ENCODE measurements at places on chromosomes 13 and 19.

GRCh38 chr13:32911506-32911905 is 104.7 kb upstream of the KL start:
- DNase-seq, result peak; percentile 9

DNA sequence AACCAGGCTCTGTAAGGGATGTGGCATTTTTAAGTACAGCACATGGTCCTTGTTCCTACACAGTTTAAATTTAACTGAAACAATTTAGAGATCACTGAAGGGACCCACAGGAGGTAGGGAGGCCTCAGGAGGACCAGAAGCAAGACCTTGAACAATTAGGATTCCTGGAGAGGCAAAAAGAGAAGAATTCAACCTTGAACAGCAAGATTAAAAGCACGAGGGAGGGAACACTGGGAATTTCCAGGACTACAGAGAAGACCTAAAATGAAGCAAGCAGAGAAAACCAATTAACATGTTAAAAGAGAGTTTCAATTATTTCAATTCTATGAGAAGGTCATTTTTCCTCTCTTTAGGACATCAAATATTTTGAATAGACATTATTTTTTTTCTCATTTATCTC is 160.3 kb downstream of the KCTD12 start:
- DNase-seq, result no peak

DNA sequence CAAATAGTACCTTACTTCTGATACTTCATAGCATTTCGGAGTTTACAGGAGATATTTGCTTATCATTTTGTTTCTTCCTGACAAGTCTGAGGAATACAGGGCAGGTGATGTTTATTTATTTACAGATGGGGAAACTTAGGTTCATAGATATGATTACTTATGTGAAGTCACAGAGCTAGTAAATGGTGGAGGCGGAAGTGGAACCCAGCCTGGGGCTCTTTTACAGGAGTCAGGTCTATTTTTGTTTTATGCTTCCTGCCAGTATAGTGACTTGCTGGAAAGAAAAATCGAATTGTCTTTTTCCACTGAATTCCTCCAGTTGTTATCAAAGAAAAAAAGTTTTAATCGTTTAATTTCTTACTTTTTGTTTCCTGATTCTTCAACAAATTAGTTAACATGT is 66.5 kb downstream of the DGKH start:
- no peak for DNase-seq

GRCh38 chr19:3494559-3494958 is 5.9 kb downstream of the DOHH start:
- DNase-seq, result no peak

DNA sequence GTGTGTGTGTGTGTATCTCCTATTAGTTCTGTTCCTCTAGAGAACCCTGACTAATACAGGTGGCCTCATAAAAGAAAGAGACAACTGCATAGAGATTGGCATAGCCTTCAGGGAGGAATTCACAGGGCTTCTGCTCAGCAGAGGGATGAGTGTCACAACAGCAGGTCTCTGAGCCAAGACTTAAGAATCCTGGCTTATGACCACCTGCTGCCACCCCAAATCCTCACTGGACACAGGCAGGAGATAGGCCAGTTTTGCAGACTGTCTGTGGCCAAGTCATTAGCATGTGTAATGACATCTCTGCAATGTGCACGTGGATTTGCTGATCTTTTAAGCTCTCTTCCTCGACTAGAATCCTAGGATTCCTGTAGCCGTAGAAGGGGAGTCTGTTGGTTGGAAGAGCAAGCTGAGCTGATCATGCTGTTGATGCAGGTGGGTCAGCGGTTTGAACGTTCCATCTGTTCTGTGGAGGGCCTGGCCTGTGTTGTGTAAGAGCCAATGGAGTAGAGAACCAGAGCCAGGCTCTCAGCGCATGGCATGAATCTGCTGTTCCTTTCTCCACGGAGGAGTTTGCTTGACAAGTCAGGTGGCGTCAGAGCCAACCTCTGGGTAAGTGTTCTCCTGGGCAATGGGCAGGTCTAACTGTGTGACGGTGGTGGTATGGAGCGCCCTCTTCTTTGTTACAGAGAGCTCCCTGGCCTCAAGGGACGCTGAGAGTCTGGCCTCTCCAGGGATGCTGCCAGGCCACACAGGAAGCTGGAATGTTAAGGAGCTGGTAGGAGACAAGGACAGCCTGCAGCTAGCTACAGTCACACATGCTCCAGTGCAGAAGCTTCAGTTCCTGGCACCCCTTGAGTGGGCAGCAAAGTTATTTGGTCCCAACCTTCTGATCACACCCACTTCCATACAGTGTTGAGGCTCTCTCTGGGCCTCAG is 503.1 kb downstream of the FOXO1 start:
- DNase-seq, result no peak

DNA sequence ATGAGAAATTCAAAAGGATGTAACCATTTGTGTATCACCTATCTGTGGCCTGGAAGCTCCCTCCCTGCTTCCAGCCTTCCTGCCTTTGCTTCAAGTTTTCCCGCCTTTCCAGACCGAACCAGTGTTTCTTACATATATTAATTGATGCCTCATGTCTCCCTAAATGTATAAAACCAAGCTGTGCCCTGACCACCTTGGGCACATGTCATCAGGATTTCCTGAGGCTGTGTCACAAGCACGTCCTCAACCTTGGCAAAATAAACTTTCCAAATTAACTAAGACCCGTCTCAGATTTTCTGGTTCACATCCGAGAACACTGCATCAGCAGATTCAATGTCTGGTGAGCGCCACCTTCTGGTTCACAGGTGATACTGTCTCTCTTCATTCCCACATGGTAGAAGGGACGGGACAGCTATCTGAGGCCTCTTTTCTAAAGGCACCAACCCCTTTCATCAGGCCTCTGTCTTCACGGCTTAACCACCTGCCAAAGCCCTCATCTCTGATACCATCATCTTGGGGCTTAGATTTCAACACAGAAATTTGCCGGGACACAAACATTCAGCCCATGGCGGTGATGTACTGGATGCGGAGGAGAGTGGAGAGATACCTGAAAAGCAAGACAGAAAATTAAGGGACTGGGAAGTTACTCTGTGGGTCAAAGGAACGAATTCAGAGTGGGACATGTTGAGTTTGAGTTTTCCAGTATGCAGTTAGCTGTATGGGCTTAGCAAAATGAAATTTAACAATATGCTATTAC is 58.7 kb upstream of the PABPC3 start:
- peak; percentile 74 for DNase-seq

DNA sequence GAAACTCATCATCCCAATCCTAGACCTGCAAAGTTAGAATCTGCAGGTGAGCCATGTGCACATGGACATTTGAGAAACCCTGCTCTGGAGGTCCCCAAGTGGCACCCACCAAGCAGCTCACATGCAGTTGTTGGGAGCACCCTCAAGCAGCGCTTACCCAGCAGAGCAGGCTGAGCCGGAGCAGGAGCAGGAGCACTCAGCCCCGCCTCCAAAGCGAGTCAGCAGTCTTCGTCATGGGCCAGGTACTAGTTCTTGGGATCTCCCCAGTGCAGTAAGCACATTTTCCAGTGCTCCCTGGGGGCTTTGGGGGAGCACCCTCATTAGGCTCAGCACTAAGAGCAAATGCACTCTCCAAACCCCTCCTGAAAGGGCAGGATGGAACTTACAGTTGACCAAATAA is 572.7 kb downstream of the IRS2 start:
- no peak for DNase-seq

- no peak for DNase-seq
Observed at GRCh38 chr13:114264886-114265611, 16.4 kb upstream of the UPF3A start.

DNA sequence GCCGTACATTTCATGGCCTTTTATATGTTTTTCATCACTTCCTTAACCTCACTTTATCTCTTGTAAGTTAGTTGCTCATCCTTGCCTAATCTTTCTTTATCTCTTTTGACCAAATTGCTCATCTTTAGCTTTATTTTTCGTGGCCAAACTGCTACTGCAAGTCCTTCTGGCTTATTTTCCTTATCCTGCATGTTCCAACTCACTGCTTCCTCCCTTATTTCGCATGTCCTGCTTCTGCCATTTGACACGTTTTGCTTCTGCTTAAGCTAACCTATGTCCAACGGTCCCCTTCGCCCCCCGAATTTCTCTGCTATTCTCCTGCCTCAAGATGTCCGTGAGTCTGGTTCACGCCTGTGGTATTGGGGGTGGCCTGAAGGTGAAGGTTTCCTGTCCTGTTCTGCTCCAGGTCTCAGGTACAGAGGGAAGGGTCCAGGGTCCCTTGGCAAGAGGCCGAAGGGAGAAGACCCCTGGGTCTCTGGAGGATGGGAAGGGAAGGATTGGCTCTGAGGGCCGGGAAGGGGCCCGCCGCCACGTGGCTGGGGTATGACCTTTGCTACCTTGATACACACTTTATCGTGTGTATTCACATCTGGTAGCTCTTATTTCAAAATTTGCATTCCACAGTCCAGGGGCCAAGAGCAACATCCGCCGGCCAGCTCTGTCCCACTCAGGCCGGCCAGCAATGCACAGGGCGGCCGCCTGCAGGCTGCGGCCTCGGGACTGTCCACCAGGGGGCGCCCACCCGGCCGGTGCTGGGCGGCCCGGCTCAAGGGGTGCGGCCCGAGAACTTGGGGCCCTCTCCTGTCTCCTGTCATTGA is 2.9 kb upstream of the C19orf85 start:
- DNase-seq, result peak; percentile 61

- DNase-seq, result no peak
Observed at GRCh38 chr13:23348262-23349127, 85.0 kb downstream of the SACS start.

DNA sequence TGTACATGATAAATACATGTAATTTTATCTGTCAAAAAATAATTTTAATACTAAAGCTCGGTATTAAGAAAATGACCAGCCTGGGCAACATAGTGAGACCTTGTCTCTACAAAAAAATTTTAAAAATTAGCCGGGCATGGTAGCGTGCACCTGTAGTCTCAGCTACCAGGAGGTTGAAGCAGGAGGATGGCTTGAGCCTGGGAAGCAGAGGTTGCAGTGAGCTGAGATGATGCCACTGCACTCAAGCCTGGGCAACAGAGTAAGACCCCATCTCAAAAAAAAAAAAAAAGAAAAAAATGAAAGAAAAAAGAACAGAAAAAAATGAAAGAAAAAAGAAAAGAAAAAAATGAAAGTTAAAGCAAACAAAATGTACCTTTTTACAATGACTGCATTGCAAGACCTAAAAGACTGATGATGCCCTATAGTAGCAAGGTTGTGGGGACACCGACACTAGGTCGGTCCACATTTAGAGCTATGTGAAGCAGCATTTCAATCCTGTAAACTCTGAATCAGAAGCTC is 5.3 kb downstream of the ZFP14 start:
- DNase-seq, result no peak

DNA sequence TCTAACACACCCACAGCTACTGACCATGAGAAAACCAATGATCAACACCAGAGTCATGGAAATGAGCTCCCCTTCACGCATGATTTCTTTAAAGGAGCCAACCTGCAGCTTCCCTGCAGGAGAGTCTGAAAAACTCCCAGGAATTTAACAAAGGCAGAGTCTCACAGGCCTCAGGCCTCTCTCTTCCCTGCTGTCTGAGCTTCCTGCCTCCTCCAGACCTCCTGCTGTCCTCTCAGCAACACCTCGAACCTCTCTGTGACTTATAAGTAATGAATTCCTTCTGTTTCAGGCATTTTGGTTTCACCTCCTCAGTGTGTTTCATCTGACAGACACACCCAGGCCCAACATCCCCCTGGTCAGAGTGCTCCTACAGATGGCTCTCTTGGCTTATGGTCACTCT is 1044.4 kb downstream of the UQCRFS1 start:
- no peak for DNase-seq

DNA sequence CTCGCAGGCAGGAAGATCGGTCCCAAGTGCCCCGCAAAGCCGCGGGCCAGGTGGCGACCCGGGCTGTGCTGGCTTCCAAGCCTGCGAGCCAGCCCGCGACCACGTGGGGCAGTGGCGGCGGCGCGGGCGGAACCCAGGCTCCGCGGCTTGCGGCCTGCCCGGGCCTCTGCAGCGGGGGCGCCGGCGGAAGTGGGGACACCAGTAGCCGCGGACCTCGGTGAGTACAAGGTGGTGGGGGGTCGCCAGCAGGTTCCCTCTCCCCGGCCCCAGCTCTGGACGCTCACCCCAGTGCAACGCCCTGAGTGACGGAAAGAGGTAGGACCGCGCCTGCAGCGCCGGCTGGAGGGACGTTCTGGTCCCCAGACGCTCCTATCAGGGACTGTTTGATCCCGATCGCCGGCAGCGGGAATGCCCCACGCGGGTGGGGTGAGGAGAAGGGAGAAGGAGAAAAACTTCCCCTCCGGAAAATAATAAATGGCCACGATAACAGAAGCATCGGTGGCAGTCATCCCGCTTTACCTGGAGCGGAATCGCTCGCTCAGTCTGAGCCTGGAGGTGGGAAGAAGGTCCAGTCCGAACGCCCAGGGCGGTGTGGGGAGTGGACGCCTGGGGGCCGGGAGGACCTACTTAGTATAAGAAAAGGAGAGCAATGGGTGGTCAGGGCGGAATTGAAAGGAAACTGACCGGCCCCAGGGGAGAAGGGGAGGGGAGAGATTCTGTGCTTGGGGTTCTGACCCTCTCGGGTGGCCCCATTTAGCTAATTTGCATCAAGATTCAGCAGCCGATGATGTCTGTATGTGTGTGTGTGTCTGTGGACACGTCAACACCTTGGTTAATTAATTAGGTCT is at the start of gene GEMIN7:
TSS of gene GEMIN7 (plus strand) at position 198 of the 848 bp plus-strand sequence. CDS start 10,855 bp downstream, outside the sequence.
- peak; percentile 58 for DNase-seq

Data from midbrain (tissue), 1 donor.